ENCODE measurements at places on chromosomes 1 and 21.
A peak's percentile ranks its signal among the peaks of the same experiment; 100 is the strongest.

- DNase-seq, result no peak
Observed at GRCh38 chr1:153354515-153355193, 3.0 kb upstream of the S100A9 start.

DNA sequence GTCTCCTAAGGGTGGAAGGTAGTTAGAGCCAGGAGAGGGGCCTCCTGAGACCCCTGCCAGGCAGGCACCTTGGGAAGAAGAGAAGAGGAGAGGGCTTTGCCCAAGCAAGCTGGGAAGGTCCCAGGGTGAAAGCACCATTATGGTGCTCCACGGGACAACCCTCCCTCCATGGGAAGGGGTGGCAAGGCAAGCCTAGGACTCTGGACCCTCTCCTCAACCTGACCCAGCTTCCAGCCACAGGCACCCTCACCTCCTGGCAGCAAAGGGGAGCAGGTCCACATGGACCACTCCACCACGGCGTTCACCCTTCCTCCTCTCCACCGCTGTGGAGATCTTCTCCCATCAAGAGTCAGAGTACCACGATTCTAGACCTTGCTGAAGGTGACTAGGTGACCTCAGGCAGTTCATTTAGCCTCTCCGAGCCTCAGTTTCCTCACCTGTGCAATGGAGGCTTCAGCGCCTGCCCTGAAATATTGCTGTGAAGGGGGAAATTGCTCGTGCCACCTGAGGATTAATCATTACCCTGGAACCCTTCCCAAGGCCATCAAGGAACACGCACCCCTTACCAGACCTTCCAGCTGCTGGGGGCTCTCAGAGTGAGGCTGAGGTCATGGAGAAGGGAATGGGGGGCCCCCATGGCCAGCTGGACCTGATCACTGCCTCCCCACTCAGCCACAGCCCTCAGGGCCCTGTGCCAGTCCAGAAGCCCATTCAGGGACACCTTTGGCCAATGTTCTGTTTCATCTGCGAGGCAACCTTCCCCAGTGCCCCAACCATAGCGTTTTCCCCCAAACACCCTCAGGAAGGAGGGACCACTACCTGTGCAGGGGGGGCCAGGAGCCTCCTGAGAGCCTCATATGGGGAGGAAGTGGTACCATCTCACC, 1.6 kb downstream of the RAP1GAP start:
- DNase-seq, result no peak

GRCh38 chr21:15042531-15042930, 22.3 kb downstream of the NRIP1 start:
- DNase-seq, result no peak

GRCh38 chr1:202288177-202288576, 53.6 kb downstream of the UBE2T start:
- no peak for DNase-seq

GRCh38 chr1:221739677-221740025, 2.2 kb downstream of the DUSP10 start:
- no peak for DNase-seq

GRCh38 chr1:9689011-9689706, 37.6 kb downstream of the PIK3CD start:
- DNase-seq, result peak; percentile 68

DNA sequence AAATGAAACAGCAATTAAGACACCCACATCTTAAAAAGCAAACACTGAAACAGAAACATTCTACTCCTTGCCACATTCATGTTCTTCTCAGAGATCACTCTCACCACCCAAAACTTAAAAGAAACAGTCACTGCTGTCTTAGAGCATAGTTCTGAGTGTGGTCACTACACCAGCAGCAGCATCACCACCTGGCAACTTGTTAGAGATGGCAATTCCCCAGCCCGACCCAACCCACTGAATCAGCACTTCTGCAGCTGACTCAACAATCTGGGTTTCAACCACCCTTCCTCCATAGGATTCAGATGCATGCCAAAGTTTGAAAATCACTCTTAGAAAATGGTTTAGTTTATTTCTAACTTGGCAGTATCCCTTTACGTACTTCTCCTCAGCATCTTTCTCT, 126.1 kb downstream of the CDC42BPA start:
- DNase-seq, result no peak

DNA sequence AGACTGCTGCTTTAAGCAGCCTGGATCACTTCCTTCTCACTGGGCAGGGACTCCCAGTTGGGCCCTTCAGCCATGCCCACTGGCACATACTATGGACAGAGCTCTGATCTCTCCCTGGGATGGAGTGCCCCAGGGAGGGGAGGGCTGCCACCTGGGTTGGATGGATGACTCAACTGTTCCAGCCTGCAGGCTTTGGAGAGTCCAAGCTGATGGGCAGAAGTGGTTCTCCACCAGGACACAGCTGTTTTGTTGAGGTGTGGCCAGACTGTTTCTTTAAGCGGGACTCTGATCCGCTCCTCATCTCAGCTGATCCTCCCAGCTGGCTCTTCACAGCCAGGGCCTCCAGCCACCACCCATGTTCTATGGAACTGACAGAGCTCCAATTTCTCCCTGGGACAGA, 166.9 kb downstream of the MAGI3 start:
- DNase-seq, result no peak

- DNase-seq, result no peak
Observed at GRCh38 chr1:230141021-230141648, 74.1 kb downstream of the GALNT2 start.

GRCh38 chr21:27636656-27637055, 669.8 kb upstream of the ADAMTS5 start:
- DNase-seq, result no peak

DNA sequence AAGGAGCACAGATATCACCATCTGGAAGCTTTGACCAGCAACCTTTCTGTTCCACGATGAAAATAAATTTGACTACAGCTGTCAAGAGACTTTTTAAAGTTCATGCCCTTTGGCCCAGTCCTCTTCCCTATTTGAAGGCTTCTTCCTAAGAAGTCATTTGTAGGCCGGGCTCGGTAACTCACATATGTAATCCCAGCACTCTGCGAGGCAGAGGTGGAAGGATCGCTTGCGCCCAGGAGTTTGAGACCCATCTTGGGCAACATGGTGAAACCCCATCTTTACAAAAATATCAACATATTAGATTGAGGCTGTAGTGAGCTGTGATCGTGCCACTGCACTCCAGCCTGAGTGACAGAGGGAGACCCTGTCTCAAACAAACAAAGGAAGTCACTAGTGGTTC, 58.3 kb upstream of the IFFO2 start:
- no peak for DNase-seq

GRCh38 chr1:83033682-83034081, 965.2 kb downstream of the TTLL7 start:
- DNase-seq, result no peak

DNA sequence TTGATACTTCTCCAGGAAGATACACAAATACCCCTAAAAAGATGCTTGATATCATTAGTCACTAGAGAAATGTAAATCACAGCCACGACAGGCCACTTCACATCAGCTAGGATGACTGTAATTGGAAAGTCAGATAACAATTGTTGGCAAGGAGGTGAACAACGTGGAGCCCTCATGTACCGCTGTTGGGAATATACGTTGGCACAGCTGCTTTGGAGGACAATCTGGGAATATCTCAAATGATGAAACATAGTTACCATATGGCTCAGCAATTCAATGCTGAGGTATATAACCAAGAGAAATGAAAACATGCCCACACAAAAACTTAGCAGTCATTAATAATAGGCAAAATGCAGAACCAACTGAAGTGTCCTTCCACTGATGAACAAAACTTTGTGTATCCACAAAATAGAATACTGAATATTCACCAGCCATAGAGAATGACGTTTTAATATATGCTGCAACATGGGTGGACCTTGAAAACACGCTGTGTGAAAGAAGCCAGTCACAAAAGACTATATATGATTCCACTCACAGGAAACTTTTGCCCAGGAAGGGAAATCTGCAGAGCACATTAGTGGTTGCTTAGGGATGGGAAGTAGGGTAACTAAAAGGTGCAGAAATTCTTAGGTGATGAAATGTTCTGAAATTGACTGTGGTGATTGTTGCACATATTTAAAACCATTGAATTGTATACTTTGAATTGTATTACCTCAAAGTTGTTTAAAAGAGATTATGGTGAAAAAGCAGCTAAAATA, 95.4 kb downstream of the AHCTF1 start:
- no peak for DNase-seq

- DNase-seq, result no peak
Observed at GRCh38 chr1:227396539-227397353, 78.5 kb upstream of the CDC42BPA start.

DNA sequence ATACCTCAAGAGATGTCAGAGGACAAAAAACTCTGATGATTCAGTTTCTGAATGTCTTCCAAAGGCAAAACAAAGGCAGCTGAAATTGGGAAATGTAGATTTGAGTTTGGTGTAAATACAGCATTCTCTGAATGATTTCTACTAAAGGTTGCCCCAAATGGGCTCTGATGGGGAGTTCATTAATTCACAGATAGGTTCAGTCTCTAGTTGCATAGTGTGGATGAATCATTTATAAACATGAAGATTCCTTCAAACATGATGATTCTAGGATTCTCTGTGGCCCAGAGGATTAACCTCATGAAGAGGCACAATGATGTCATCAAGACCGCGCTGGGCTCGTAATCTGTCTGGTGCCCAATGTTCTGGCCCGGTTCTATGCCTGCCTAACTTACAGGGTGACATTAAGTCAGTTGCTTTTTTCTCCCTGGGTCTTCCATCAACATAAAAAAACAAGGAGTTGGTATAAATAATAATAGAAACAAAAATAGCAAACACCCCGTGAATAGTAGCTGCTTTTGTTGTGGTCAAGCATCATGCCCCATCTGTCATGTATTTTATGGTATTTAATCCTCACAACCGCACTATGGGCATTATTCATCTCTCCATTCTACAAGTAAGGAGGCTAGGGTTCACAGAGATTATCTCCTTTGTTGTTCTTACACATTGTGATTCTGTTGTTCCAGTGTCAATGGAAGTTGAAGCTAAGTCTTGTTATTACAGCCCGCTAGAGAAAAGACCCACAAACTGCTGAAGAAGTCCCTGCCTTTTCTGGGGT, 509.6 kb upstream of the USP24 start:
- DNase-seq, result no peak

DNA sequence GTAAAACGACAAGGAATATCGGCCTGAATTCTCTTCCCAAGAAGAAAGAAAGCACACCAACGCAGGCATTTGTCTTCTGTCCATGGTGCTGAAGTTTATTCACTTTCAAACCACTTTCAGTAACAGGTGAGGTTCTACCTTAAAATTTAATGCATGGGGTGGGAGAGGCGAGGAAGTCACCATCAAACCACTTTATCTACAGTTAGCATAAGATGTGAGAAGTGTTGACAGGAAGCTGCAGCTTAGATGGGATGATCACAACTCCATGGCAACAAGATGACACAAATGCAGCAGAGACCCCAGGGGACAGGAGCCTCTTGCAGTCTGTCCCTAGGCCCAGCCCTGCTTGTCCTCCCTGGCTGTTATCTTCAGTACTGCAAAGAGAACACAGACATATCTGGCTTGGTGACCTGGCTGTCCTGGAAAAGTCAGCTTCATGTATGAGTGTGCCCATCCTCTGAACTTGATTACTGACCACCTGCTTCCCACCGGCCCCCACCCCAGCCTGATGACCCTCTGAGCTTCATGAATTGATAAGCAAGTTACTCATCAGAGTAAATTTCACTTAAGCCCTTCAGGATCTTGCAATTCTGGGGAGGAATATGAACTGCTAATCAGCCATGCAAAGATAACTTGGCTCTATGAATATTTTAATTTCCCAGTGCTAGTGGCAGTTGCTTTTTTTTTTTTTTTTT, 1.8 kb downstream of the NPPA start:
- DNase-seq, result no peak

GRCh38 chr1:44554706-44555105, 119.6 kb downstream of the TMEM53 start:
- no peak for DNase-seq

GRCh38 chr1:37513795-37514349, 694 bp downstream of the MEAF6 start:
- DNase-seq, result peak; percentile 8

GRCh38 chr1:26701995-26702679, 6.3 kb downstream of the ARID1A start:
- DNase-seq, result no peak

GRCh38 chr1:197399755-197400521, 131.9 kb downstream of the CRB1 start:
- DNase-seq, result no peak

DNA sequence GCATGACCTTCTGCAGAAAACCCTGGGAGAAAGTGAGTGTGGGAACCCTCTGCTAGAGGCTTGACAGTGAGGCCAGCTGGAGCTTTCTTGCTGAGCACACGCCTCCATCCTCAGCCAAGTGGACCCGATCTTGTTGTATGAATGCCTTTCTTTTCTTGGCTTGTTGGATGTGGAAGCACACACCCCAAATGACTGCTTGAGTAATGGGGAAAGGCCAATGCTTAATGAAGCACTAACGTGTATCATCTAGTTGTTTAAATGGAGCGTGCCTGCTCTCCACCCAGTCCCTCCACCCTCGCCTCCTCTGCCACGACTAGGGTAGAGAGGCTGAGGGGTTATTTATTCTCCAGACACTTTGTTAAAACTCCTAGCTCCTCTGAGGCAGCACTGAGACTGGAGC, 54.3 kb upstream of the IKBKE start:
- no peak for DNase-seq

DNA sequence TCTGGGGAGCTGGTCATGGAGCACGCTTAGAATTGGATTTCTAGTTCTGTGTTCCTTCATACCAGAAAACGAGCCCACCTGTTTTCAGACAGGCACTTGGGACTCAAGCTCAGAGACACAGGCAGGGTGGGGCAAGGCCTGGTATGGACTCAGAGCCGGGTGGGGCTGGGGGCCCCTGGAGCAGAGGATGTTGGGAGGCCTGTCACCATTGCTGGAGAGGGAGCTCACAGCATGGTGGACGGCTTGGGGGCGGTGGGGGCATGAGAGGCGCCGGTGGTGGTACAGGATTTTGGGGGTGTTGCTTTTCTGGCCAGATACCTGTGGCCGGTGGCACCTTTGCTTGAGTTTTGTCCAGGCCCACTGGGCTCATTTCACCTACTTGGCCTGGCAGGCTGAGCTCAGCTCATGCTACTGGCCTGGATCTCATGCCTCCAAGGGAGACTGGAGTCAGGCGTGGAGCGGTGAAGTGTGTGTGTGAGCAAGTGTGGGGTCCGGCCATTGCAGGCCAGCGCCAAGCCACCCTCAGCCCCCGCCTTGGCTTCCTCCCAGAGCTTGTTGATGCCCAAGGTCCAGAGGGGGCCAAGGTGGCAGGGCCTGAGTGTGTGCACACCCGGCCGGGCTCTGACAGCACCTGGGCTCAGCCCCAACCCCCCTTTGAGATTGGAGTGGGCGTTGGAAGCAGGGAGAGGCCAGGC, 8.7 kb downstream of the SLX9 start:
- DNase-seq, result no peak

- no peak for DNase-seq
Observed at GRCh38 chr1:242206994-242207393, 208.1 kb upstream of the MAP1LC3C start.

DNA sequence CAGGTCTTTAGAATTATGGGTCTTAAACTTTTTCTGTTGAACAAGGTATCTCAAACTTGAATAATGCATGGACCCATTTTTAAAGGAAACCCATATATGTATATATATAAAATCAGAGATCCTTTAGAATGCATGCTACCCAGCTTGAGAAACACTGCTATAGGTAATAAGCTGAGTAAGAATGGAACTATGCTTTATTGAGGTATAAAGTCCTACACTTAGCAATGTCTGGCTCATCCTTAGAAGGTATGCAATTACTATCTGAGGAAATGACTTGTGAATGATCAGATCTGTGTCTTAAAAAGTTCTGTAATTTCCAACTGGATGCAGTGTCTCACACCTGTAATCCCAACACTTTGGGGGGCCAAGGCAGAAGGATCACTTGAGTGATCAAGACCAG, 11.2 kb downstream of the TRAF3IP3 start:
- no peak for DNase-seq

- no peak for DNase-seq
Observed at GRCh38 chr1:61644303-61644702, 80.6 kb downstream of the TM2D1 start.

GRCh38 chr1:168634951-168635532, 58.6 kb downstream of the XCL1 start:
- DNase-seq, result no peak

Data from stimulated activated CD8-positive, alpha-beta memory T cell treated with anti-CD3 and anti-CD28 coated beads, Interleukin-7, amount 100 ng/mL, for 1 hour (primary cell).